Fibroblast of villous mesenchyme (primary cell): ENCODE measurements at places on chromosomes 3 and 15. TPM values are rescaled to one million over a fixed set of nuclear protein-coding genes. Genes with fewer than 3 reads are reported as not detected.

DNA sequence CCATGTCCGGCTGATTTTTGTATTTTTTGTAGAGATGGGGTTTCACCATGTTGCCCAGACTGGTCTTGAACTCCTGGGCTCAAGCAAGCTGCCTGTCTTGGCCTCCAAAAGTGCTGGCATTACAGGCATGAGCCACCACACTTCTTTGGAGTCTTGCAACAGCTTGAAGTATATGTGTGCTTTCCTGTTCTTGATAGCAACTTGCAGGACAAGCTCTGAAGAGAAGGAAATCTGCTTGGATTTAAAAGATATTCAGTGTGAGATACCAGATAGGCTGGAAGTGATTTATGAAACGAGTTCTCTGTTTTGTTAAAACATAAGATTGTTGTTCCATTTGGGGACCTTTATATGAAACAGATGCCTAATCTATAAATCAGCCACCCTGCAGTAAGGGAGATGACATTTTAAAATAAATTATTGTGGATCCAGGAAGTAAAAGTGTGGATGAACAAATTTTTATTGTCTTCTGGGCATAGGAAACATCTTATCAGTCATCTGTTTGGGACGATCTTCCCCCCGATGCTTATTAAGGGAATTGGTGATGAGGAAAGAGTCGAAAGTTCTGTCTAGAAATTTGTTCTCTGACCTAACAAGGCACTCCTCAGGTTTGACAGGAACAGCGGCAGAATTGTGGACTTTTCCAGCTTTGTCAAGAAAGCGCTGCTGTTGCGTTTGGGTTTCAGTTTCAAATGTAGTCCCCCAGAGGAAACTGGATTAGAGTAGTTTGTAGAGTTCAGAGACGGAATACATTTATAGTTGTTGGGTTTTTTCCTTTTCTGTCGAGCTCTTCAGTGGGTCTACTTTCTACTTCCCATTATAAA is 53.7 kb upstream of the MAGI1 start:
- DNase-seq = peak; percentile 53

DNA sequence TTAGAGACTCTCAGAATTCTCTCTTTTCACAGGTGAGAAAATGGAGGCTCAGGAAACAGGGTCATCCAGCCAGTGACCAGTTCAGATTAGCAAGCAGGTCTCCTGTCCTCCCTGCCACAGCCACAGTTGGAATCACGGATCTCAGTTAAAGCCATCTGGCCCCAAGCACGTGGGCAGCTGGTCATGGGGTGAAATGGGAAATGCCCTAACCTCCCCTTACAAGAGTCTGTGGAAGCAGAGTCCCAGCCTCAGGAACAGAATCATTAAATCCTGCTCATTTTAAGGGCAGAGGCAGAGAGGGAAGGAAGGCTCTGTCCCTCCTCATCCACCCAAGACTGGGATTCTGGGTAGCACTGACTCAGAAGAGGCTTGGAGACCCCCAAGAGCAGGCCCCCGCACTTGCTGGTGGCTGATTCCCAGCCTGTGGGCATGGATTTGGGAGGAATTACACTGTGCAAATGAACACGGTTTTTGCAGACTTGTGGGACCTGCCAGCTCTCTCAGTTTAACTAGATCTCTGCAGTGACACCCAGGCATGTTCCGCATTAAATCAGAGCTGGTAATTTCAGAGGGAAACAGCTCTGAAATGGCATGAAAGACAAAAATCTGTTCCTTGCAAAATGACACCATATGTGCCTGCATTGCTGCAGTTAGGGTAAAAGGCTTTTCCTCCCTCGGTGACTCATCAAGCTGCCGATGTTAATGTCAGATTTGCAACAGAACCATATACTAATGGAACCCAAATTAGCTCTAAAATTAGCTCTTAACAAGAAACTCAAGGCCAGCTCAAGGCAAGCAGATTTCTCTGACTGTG is 89.0 kb downstream of the BDH1 start:
- DNase-seq = peak; percentile 73

DNA sequence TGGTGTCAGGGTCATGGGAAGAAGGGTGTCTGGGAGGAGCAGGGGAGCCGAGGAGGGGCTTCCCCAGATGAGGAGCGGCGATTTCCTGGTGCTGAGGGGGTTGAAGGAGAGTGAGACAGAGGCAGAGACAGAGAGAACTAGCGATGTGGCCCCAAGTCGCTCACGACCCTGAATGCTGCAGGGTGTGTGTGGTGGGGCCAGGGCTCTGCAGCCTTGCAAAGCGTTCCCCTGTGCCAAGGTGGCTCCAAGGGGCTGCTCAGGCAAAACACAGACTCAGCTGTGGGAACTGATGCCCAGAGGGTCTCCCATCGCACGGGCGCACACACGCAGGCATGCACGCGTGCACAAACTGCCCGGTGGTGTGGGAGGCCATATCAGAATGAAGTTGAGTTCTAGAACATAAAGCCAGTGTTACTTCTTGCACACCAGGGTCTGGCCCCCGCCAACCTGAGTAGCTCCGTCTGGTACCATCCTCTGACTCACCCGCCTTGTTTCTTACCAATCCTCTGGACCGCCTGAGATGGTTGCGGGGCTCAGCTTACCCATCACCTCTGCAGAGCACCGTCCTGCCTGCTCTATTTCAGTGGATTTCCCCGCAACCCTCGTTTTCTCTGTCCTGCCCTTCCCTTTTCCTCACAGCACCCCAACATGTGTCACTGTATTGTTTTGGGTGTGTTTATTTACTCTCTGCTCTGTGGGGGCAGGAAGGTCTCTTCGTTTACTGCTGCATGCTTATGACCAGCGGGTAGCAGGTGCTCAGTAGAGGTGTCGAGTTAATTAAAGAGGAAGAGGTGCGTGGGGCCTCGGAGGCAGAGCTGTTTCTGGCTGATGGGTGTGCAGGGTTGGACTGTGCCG is 4.5 kb downstream of the MELTF start:
- DNase-seq = no peak

DNA sequence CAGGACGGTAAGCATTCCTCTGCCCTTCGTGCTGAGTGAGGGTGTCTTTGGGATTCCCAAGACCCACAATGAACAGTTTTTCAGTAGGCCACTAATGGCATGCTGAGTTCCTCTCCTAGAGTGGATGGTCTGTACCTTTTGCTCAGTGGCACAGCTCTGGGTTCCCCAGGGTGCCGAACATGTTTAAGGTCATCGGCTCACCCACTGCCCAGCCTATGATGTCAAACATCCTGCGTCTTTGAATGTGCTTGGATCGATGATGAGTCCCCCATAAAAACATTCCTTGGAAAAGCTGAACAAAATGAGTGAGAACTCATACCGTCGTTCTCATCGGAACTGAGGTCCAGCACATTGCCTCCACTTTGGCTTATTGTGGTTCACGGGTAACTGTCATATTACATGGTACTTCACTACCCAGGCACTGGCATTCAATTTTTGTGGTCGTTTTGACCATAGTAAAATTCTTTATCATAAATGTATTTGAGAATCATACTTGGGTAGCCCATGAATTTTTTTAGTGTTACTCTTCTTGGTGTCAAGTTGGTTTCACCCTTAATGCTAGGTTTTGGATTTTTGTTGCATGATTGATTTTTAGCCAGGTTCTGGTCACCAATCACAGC is 118.2 kb downstream of the SNRPN start:
- no peak for DNase-seq

The ATP8B4 gene
- 4.2 and 90.2 TPM in 2 replicates for total RNA-seq

DNA sequence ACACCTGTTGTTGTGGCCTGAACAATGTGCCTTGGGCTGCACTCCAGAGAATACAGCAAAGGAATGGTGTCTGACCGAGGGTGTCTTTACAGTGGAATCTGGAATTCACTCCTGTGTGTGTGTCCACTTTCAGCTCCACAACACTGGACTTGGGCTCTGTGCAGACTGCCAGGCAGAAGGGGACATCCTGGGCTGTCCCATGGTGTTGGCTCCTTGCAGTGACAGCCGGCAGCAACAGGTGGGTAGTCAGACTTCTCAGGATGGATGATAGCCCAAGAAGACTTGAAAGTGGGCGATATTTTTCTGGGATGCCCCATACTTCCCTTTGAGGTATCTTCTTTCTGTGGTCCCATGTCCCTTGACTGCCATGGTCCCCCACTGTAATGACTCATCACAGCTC is 45.0 kb downstream of the DPH3 start:
- DNase-seq = no peak
